ENCODE measurements at places on chromosomes 5 and 9. TPM values are rescaled to one million over a fixed set of nuclear protein-coding genes. Genes with fewer than 3 reads are reported as not detected.

DNA sequence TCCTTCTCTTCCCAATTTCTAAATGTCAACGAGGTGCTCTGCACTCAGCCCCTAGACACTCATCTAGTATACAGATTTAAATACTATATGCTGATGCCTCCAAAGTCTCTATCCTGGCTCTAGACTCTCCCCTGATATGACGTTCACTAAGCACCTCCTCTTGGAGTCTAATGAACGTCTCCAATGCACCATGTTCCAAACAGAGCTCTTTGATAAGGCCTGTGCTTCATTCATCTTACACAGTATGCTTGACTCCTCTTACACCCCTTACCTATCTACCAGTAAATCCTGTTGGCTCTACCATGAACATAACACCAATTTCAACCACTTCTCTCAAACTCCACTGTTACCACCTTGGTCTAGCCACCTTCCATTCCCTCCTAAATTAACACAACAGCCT, 25.7 kb downstream of the OXCT1 start:
- no peak for DNase-seq

DNA sequence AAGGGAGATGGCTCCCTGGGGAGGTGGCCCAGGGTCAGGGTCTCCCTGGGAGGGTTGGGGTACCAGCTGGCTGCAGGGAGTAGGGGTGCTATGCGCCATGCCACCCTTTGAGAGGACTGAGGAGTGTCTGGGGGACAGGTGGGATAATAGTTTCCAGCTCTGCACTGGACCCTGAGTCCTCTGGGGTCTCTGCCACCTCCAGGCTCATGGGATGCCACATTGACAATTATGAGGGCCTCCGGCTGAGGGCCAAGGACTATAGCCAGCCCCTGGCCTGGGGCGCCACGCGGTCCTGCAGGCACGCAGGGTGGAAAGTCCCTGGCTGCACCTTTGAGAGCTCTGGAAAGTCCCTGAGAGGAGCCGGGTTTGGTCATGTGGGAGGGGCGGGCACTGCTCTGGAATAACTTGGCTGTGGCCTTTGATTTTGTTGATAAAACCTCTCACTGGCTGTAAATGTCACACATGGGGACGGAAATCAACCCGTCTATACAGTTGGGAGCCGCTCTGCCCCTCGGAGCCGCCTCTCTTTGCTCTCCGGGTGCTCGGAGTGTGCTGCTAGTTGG, 16.0 kb downstream of the TRAF2 start:
- DNase-seq, result no peak

Gene PRSS3
- total RNA-seq, result not detected

DNA sequence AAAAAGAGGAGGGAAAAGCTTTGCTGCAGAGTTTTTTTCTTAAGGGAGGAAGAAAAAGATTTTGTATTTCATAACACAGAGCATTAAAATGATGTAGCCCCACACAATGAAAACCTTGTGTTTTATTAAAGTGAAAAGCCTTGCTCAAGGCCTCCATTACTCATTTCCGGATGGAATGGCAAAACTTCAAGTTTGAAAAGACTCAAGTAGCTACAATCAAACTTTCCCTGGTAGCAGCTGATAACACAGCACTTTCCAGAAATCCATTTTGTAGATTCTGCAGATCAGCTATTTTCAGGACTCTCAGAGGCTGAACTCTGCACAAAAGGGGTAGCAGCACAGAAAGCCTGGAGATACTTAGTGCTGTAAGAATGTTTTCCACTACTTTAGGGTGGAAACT, 374.8 kb downstream of the NFIB start:
- DNase-seq, result peak; percentile 30

DNA sequence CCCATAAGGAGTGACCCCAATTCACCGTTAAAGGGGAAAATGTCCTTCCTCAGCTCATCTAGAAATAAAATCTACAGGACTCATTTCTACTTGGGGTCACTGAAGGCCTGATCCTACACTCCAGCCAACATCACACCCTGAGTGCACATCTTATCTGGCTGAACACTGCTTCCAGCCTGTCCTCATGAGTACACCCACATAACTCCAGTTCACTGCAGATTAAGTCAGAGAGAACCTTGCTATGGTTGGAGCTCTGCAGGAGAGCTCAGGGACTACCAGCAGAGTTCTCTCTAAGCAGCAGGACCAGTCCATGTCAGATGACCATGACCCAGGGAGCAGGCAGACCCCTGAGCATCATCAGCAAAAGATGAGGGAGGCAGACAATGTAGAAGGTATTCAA, 126.9 kb upstream of the MAP3K1 start:
- no peak for DNase-seq

DNA sequence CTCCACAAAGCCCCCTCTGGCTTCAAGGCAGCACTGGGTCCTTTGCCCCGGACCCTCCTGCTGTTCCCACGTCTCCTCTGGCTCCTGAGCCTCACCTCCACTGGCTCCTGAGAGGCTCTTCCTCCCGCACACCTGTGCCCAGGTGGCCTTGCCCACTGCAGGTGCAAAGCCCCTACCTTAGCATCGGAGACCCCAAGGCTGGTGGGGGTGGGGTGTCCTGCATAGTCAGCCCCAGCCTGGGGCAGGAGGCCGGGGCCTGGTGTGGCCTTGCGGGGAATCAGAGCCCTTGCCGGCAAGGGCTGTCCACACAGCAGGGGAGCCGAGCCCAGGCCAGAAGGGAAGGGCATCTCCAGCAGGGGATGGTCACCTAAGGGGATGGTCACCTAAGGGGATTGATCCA, 41.3 kb upstream of the CEP72 start:
- DNase-seq, result no peak

Gene LCNL1
- total RNA-seq, result not detected

GRCh38 chr9:114366334-114367128, 21.3 kb downstream of the AKNA start:
- DNase-seq, result no peak

- peak; percentile 79 for DNase-seq
These were observed 23.0 kb downstream of the FRRS1L start for GRCh38 chr9:109143881-109144562.

DNA sequence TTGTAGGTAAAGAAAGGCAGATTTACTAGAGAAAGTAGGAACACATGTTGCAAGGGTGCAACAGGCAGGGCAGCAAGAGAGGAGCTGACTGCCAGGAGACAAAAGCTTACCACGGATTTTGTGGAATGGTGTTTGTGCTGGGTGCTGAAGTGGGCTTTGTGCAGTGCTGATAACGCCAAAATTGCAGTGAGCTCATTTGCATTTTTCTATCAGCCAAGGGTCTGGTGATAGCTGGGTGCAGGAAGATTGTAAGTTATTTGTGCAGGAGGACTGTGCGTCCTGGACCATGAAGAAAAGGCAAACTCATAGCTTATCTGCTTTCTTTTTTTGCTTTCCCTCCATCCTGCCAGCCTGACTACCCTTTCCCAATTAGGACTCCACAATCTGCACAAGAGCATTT, 13.6 kb downstream of the CTSL start:
- DNase-seq, result no peak

Gene CKS2
- 447 TPM for total RNA-seq

DNA sequence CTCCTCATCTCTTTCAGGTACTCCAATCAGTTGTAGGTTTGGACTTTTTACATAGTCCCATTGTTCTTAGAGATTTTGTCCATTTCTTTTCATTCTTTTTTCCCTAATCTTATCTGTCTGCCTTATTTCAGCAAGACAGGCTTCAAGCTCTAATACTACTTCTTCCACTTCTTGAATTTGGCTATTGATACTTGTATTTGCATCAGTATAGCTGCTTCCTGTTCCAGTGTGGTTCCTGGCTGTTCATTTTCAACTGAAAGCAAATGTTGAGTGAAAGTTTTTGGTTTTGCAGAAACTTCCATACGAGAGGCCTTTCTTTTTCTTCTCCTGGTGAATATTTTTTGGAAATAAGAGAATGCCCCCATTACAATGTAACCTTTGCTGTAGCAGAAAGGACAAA, 12.0 kb upstream of the IFNA1 start:
- DNase-seq, result no peak

DNA sequence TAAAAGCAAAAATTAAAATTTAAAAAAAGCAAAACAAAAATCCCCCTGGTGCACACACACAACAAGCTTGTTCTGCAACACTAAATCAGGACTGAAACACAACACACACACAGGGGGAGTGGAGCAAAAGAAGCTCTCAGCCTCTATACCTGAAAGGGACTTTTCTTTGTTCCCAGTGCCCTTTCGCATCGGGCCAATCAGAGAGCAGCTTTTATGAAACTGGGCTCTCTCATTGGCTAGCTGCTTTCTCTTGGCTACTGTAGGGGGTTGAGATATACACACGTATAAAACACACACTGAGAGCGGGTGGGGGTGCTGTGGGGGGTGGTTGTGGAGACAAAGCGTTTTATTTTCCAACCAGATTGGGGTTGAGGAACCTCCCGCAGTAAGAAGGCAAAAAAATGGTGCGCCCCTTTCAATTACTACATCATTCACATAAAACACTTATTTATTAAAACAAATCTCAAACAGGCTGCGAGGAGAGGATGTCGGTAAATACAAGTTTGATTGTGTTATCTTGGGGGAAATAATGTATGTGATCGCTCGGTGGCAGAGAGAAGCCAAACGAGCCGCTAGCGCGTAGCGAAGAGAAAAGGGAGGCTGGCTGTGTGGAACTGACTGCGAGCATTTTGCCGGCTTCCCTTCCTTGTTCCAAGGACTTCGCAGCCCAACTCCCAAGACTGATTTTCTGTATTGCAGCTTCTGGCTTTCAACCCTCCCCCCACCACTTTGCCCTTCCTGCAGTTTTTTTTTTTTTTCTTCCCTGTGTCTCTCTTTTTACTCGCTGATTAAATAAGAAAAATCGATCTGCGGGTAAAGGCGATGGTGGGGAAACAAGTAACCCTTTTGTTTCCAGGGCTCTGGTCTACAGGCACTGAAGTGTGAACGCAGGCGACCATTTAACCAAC, 2.5 kb upstream of the ZNF608 start:
- peak; percentile 97 for DNase-seq

DNA sequence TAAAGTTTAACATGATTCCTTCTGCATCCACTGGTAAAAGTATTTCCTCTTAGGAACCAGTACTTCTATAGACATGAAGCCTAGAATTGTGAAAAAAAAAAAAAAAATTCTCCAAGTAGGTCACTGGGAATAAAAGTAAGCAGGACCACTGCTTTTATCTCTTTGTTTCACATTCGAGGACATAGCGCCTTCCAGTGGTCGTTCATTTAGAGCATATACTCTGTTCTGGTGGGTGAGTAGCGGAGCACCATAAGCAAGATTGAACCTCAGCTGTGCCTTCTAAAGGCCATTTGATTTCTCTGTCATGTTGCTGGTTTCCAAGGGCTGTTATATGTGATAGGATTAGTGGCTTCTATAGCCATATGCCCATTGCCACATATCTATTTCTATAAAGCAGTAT, 393.1 kb downstream of the TMEM232 start:
- peak; percentile 58 for DNase-seq

Gene EGFLAM
- total RNA-seq, result not detected

GRCh38 chr9:107842530-107842929, 353.0 kb upstream of the KLF4 start:
- DNase-seq, result no peak

- peak; percentile 50 for DNase-seq
These were observed 235.8 kb downstream of the ROR2 start for GRCh38 chr9:91714020-91714806.

- DNase-seq, result no peak
These were observed 78.8 kb downstream of the GPR21 start for GRCh38 chr9:123112015-123112975.

- no peak for DNase-seq
These were observed 42.7 kb downstream of the NSD1 start for GRCh38 chr5:177176175-177176711.

GRCh38 chr9:87445646-87446045, 52.0 kb upstream of the DAPK1 start:
- DNase-seq, result peak; percentile 87

DNA sequence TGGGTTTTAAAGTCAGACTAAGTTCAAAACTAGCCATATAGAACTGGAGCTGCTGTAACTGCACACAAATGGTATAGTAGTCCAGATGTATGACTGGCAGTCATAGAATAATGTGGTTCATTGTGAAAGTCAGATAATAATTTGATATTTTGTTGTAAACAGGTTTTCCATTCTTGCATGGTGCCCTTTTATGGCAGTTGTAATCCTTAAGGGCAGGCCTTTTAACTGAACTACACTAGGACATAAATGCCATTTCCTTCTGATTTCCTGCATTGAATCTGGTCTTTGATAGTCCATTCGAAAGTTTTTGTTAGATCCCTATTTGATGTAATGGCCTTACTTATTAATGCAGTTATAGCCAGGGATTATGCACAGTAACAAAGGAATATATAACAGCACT, 632.6 kb downstream of the PDE4D start:
- DNase-seq, result peak; percentile 59

- peak; percentile 57 for DNase-seq
These were observed 56.4 kb upstream of the RPL26L1 start for GRCh38 chr5:172902497-172903472.

DNA sequence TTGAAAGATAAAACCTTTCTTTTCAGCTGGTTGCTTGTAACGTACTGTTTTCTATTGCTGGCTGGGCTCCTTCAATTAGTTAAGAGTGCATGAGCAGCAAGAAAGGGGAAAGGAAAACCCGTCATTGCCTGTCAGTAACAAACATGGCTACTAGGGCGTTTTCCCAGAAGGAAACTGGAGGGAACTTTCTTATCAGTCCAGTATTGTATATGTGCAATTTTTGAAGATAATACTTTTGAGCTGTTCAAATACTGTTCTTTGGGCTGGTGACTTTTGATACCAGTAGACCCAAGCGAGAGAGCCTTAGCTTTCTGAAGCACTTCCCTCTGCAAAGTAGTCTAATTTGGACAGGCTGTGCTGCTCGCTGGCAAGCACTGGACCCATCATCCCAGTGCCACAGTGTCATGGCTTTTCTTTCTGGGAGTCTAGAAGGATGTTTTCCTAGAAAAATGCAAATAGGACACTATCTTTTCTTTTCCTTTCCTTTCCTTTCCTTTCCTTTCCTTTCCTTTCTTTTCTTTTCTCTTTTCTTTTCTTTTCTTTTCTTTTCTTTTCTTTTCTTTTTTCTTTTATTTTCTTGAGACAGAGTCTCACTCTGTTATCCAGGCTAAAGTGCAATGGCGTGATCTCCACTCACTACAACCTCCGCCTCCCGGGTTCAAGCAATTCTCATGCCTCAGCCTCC, 149.9 kb upstream of the SMIM23 start:
- DNase-seq, result no peak

DNA sequence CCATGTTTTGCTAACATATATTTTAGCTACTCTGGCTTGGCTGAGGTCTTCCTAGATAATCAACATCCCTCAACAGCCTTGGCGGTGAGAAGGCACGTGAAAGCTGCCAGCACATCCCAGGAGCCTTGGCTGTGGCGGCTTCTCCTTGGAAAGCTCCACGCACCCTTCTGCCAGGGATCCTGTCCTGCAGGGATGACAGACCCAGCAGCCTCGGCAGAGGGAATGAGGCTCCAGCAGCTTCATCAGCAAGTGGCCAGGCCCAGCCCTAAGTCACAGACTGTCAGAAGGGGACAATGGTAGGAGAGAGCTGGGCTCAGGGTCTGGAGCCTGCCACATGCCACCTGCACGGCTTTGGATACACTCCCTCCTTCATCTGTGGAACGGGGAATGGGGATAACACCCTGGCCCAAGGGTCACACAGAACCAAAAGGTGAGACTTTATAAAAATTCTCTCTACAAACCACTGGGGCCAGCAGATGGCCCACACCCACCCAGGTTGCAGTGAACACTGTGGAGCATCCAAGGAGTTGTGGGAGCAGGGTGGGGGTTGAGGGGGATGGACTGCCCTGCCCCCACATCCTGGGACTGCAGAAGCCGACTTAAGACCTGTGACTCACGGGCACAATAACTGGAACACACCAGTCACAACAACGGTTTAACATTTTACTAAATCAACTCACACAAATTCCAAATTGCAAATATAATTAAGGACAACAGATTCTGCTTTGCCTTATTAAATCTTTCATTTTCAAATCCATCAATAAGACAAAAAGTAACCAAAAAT, 65.1 kb downstream of the MACROH2A1 start:
- no peak for DNase-seq

- no peak for DNase-seq
These were observed 84.2 kb downstream of the THBS4 start for GRCh38 chr5:80119372-80119771.

Gene LNPEP
- total RNA-seq, result 39.3 TPM

Data from SK-MEL-5 (cell line).